ENCODE measurements at places on chromosomes 1 and 21.
A peak's percentile ranks its signal among the peaks of the same experiment; 100 is the strongest.

DNA sequence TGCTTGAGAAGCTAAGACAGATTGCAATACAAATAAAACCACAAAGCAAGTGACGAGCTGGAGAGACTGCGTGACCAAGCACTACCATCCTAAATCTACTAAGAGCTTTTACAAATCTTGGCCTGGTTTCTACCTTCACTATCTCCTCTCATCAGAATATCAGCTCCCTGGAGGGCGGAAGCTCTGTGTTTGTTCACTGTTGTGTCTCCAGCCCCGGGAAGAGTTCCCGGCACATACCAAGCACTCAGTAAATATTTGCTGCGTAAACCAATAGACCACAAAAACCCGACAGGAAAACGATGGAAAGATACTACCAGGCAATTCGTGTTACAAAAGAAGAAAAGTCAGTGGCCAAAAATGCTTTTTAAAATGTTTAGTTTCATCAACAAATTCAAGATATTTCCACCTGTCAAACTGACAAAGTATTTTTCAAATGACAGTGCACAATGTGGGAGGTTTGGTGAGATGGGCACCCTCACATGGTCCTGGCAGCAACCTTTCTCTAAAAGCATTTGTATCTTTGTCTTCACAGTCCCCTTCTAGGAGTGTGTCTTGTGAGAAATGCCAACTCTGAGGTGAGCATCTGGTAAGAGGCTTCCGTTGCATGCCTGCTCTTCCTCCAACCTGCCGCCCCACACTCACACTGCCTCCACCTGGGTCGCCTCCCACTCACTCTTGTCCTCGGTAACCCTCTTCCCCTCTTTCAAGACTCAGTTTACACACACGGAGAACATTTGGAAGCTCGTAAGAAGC lies 34.7 kb downstream of the SLC1A7 start:
- no peak for DNase-seq

GRCh38 chr1:198848206-198848605 lies 209.4 kb downstream of the PTPRC start:
- DNase-seq: no peak

DNA sequence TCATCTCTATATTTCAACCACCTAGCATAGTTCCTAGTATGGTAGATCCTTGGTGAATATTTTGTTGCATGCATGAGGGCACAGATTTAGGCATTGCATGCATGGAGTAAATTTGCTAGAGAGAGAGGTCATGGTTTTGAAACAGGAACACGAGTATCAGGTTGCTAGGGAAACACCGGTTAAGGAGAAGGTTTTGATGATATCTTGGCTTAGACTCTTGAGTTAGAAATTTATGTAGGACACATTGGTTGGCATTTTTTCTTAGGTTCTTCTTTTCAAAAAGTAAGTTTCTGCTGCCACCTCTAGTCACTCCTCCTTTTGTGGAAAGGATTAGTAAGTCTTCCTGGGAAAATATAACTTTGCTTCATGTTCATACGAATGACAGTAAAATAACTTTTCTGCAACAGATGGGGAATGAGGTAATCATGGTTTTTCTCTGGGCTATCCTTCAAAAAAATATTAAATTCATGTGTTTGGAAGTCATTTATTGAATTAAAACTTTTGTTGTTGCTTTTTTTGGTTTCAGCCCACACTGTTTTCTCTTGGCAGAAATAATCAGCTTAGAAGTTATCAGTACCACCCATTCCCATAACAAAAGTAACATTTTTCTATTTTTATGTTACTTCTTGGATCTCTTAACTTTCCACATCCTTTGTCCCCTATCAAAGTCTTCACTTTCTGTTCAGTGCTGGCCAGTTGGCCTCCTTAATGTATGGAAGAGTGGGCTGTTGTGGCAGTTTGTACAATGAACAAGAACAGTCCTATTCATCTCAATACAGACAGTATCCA lies 97.3 kb downstream of the PLA2G4A start:
- DNase-seq: no peak

DNA sequence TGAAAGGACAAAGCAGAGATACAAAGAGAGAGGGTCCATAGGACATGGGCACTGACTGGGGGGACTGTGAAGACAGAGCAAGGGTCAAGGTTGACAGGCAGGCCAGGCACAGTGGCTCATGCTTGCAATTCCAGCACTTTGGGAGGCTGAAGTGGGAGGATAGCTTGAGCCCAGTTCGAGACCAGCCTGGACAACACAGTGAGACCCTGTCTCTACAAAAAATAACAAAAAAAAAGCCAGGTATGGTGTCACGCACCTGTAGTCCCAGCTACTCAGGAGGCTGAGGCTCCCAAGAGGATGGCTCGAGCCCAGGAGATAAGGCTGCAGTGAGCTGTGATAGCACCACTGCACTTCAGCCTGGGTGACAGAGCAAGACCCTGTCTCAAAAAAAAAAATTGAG lies 4.4 kb downstream of the CASP9 start:
- no peak for DNase-seq

DNA sequence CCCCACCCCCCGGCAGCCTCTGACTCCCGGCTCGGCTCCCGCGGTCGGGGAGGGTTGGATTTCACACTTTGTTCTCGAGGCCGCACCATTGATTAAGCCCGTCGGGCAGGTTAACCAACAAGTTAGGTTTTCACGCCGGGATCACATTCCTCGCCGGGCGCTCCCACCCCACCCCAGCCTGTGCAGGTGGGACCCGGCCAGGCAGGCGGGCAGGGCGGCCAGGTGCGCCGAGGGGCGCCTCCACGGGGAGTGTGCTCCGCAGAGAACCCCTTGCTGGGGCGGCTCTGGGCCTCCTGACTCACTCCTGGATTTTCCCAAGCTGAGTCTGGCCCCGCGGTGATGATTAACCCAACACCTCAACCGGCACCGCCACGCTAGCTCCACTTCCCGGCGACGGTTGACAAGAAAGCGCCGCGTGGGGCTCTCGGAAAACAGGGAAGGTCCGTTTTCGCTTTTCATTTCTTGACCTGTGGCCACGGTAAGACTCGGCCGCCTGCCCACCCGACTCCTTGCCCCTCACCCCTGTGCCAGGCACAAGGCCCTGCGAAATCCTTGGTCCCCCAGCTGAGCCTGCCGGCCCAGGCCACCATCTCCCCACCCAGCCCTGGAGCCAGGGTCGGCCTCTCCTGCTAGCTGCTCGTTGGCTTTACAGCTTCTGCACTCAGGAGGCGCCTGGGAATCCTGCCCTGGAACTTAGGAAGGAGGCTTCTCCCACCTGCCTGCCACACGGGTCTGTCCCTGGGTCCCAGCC lies 8.8 kb upstream of the TTLL10 start:
- no peak for DNase-seq

- DNase-seq: no peak
Measured at GRCh38 chr21:28833182-28833581, 159.5 kb downstream of the LTN1 start.

DNA sequence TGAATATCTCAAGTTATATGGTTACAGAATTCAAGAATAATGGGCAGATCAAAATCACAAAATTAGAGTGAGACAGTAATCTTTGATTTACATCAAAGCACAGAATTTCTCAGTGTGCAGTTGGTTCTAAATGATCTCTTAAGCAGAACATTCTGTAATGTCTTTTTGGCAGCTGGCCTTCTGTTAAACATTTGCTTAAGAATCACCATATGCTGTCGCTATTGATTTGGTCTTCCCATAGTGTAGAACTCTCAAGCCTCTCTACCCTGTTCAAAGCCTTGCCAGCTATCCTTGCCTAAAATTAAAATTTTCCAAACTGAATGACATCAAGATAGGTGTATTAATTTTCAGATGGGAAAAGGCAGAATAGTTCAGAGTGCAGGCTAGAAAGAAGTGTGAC lies 38.9 kb upstream of the ERO1B start:
- no peak for DNase-seq

DNA sequence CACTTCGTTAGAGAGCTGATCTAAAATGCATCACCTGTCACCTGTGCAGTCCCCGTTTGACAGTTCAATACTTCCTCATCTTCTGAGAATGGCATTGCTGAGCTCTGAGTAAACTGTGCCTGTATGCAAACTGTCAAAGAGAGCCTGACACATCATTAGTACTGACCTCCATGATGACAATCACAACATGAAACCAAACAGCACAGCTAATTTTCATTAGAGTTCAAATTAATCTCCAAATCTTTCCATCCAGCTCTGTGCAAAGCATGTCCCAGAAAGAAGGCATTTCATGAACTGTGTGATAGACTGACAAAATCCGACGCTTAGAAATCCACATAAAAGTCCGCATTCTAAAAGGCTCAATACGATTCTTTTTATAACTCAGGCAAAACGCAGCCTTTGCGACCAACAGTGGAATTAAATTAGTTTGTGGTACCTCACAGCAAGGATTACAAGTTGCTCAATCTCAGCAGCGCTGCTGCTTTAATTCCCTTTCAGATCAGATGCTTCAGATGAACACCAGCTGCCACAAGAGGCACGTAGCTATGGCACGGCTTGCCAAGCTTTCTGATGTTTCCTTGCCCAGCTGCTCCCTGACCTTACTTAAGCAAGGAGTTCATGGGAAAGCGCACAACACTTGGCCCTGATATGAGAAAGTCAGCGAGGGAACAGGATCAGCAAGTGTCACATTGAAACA lies 765.5 kb upstream of the PRMT6 start:
- peak; percentile 0 for DNase-seq

DNA sequence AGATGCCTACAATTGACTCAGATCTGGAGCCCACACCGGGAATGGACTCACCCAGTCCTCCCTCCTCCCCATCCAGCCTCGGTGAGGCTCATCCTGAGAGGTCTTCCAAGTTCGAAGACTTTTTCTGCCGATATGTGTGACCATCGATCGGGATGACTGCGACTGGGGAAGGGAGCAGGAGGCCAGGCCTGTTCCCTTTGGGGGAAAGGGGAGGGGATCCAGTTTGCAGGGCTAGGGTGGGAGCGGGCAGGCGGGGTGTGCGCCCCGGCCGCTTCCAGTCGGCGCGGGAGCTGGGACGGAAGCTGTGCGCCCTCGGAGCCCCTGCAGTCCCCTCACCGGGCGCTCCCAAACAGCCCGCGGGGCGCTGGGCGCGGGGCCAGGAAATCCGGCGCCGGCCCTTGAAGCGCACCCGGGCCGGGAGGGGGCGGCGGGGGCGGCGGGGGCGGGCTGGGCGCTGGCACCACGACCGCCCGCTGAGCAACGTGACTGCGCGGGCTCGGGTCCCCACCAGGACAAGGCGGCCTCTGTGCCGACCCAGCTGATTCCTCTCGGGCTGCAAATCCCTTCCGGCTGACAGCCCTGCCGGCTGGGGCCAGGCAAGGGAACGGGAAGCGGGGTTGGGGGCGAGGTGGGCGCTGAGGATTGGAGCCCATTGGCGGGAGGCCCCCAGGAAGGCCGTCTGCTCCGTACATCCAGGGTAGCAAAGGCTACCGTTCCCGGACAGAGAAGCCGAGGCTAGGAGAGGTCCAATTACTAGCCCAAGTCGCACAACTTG lies 103.9 kb downstream of the EBNA1BP2 start:
- peak; percentile 34 for DNase-seq

All from globus pallidus (tissue), 1 donor.